Activated naive CD4-positive, alpha-beta T cell treated with anti-CD3 and anti-CD28 coated beads, Interleukin-2, amount 50 U/mL, for 16 hours (primary cell): ENCODE measurements at places on chromosomes 7 and 10.
A peak's percentile ranks its signal among the peaks of the same experiment; 100 is the strongest.

GRCh38 chr7:125467996-125468854, 538.6 kb upstream of the POT1 start:
- no peak for DNase-seq

DNA sequence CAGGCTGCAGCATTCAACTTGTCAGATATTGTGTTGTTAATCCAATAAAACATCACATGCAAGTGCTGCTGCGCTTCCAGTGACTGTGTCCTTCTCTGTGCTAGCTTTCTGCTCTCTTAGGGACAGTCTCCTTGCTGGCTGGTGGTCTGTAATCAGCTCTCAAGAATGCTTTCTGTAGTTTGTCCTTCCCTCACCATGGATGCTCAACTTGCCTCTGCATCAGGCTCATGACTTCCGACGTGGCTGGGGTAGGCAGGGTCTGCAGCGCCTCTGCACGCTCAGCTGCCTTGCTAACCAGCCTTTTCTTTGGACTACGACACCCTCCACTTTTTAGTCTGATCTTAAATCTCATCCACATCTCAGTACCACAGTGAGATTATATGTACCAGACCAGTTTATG, 58.3 kb downstream of the MMRN2 start:
- DNase-seq, result no peak

- DNase-seq, result no peak
Measured at GRCh38 chr7:131525820-131526219, 30.6 kb downstream of the PODXL start.

DNA sequence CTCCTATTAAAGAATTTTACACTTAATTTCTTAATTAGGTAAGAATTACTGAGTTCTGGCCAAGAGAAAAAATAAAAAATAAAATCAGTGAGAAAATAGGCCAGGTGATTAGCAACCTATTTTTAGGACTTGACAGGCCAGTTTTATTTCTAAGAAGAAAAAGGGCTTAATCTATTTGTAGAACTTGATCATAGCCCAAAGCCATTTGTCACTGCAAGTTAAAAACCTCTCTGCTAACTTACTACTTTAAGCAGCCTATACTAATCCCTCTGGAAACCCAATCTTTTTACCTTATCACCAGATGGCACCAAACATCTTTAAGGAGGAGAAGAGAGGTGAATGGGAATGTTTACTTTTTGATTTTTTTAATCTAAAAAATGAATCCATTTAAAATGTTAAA, 222.1 kb upstream of the RHOBTB1 start:
- no peak for DNase-seq

GRCh38 chr7:44733708-44734481, 14.8 kb upstream of the ZMIZ2 start:
- no peak for DNase-seq

DNA sequence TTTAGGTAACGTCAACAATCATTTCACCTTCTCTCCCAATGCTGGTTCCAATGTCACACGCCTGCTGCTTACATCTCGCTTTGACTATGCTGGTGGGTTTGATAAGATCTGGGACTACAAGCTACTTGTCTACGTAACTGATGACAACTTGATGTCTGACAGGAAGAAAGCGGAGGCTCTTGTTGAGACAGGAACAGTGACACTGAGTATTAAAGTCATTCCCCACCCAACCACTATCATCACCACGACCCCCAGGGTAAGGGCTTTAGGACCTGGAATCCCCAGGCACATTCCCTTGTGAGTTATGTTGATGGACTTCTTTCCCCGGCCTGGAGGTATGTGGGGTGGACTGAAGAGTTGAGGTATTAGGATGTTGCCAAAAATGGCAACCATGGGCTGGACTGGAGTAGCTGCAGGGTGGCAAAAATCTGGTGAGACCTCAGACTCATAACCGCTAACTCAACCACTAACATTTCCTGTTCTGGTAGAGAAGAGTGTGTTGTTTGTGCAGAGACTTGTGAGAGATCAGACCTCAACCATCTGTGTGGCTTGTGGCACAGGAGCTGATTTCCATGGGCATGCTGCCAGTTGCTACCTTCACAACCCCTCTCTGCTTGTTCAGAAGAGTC, 59.2 kb downstream of the CDHR3 start:
- DNase-seq, result peak; percentile 39

- no peak for DNase-seq
Measured at GRCh38 chr10:48496831-48497779, 107.8 kb downstream of the ARHGAP22 start.

GRCh38 chr7:148684289-148684830, 14.3 kb upstream of the CUL1 start:
- DNase-seq, result no peak

DNA sequence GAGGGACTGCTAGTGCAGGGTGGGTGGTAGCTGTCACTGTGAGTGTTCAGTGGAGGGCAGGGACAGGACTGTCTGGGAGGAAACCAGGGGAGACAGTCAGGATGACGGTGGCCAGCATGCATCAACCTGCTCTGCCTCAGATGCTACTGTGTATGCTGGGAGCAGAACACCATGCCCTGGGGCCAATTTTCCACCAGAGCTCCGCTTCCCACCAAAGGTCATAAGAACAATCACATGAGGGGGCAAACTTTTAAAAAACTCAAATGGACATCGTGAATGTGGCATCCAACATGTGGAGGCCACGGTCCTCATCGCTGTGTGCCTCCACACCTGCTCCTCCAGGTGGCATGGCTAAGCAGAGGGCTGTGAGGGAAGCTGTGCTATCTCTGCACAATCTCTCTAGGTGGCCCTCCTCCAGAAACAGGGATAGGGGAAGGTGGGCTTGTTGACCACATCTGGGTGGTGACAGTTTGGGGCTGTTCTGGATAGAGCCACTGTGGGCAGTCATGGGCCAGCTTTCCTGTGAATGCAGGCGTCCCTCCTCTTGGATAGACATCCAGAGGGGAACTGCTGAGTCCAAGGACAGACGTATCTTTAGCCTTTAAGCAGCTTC, 411.0 kb downstream of the PTPRN2 start:
- no peak for DNase-seq

- DNase-seq, result no peak
Measured at GRCh38 chr10:14456870-14457266, 126.1 kb upstream of the FRMD4A start.

DNA sequence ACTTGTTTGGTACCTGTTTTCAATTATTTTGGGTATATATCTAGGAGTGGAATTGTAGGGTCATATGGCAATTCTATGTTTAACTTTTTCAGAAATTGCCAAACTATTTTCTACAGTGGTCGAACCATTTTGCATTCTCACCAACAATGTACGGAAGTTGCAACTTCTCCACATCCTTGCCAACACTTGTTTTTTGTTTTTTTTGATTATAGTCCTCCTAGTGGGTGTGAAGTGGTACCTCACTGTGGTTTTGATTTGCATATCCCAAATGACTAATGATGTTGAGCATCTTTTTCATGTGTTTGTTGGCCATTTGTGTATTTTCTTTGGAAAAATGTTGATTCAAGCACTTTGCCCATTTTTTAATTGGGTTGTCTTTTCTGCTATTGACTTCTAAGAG, 122.1 kb downstream of the RPS24 start:
- no peak for DNase-seq

- DNase-seq, result peak; percentile 38
Measured at GRCh38 chr7:139643951-139644585, 120.6 kb downstream of the CLEC2L start.

DNA sequence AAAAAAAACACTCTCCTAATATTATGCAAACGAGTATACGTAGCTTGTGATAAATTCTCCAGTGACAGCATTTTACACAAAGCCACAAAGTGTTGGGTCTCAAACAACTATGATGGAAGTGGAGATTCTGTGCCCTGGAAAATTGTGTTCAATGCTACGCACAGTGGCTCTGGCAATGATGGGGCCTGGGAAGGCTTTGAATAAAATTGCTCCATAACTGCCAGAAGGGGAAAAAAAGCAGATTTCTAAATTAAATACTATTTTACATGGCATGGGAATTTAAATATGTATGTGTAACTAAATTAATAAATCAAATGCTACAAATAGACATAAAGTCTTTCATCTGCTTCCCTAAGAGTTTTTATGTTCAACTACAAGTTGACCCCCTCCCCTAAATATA, 306.7 kb downstream of the GRID1 start:
- no peak for DNase-seq

DNA sequence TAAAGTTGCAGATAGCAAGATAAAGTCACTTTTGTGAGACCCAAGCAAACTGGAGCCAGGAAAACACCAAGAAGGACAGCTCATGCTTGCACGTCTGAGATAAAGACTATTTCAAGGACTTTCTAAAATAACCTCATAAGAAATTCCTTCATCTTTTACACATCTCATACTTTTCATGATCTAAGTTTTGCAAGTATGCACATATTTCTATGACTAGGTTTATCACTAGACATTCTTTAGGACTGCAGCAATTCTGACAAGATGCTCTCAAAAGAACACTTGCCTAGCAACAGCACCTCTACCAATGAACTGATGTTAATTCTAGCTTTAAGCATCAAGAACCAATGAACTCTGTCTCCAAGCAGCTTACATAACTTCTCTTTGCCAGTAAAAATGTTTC, 457.6 kb downstream of the SEMA3D start:
- no peak for DNase-seq

DNA sequence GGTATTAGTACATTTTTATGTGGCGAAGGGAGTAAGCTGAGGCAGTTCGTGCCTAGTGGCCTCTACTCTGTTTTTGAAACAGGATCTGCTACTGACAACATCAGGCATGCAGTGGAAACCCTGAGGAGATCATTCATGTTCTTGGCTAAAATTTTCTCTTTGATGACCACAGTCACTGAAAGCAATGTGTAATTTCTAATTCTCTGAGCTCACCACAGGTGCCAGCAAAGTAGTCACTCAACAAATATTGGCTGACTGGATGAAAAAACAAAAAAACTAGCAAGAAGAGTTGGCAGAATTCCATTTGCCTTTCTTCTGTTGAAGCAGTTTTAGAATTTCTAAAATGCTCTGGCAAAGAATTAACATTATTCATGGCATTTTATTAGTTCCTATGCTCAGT, 176.5 kb upstream of the KCTD7 start:
- DNase-seq, result no peak

DNA sequence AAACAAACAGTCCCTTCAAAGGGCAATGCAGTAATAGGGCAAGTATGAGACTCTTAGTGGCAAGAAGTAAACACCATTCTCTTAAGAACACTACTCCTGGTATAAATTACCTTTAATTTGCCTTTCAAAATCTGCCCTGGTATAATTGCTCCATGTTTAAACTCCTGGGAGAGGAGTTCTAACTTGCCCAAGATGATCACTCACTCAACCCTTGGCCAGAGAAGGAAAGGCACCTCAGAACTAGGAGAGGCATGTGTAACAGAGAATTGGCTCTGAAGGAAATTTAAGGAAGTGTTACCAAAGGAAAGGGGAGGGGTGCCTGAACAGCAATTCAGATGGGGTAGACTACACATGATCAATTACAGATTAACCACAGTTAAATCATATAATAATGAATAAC, 1173.6 kb upstream of the SORCS1 start:
- DNase-seq, result no peak

DNA sequence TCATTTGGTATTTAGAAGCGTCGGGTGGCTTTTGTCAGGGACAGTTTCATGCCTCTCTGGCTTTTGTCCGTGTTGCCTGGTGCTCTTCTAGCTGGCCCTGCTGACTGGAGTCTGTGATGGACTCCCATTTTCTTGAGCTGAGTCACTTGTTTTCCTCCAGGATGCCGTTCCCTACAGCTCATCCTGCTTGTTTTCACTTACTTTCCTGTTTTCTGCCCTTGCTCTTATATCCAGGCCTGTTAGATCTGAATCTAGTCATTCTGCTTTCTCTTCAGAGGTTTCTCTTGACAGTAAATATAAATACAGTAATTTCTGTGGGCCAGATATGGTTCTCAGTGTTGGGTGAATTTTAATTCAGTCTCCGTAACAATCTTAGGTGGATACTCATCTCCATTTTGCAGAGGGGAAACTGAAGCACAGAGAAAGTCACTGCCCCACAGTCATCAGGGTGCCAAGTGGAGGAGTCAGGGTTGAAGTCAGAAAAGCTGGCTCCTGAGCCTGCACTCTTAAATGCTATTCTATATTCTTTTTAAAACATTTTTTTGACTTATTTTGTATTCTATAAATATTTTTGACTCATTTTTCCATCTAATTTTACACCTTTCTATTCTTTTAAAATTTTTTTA, 85.4 kb downstream of the CCNY start:
- DNase-seq, result no peak

DNA sequence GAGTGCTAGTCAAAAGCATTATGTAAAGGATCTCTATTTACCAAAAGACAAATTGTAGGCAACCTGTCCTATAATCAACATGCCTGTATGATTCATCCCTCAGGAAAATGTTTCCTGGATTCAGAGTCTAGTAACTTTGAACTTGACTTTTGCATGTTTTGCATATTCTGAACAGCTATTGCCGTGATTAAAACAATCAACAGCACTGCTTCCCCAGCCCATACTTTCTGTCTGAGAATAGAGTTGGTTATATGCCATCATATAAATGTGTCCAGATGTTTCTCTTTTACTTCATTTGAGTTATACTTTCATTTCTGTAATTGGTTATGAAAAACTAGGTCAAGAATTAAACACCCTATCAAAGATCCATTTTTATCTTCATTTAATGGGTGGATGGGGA, 83.5 kb downstream of the ZMYND11 start:
- DNase-seq, result no peak

DNA sequence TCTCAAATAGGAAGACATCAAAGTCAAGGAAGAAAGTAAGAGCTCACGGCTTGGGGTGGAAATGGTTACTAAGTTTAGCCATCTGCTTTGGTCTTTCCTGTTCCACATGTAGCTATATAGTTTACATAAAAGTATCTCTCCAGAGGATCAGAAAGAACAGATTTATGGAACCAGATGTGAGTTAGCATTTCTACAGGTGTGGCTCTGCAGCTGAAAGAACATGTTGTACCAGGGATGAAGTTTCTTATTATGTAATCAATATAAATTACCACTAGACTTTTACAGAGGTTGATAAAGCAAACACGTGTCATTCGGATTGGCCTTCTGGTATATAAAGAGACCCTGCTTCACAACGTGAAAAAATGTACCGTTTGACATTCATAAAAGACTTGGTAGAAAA, 19.9 kb downstream of the CALD1 start:
- DNase-seq, result no peak

GRCh38 chr7:88693131-88693530, 66.4 kb upstream of the ZNF804B start:
- no peak for DNase-seq

DNA sequence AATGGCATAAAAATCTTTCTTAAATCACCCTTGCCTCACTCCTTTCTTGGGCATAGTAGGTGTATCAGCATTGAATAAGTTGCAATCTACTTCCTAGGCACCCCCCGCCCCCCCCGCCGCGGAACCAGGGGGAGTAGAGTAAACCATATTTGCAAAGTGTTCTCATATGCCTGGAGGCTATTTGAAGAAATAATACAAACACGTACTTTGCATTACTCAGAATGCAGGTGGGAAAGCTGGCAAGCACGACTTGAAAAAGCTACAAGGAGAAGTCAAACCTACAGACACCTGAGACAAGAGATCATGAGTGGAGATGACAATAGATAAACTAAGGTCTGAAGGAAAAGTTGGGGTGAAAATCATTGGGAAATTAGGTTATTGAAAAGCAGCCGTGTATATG, 65.6 kb downstream of the POM121L12 start:
- DNase-seq, result no peak

- DNase-seq, result no peak
Measured at GRCh38 chr10:112160834-112161233, 22.7 kb downstream of the GPAM start.

- DNase-seq, result no peak
Measured at GRCh38 chr7:115058726-115059125, 136.8 kb downstream of the MDFIC start.

GRCh38 chr10:124447751-124448466, 1.9 kb downstream of the NKX1-2 start:
- no peak for DNase-seq
